ENCODE measurements at places on chromosomes 1 and 21.

GRCh38 chr1:4017636-4018365, 117.7 kb upstream of the C1orf174 start:
- DNase-seq, result no peak

GRCh38 chr1:205923651-205924459, 19.4 kb downstream of the SLC26A9 start:
- no peak for DNase-seq

DNA sequence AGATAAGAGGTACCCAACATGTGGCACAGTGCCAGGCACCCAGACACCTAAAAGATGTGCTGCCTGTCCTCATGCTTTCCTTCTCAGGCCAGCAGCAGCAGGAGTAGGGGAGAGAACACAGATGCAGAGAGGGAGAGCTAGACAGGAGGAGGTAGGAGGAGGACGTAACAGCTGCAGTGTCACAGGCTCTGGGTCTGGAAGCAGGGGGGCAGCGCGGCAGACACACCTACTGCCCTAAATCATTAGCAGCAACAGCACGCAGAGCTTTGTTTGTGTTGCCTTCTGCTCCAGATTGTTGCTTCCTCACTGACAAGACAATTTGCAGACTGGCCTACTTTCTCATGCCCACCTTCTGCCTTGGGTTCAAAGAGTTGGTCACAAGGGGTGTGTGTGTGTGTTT, 196.7 kb upstream of the DAB1 start:
- DNase-seq, result no peak

DNA sequence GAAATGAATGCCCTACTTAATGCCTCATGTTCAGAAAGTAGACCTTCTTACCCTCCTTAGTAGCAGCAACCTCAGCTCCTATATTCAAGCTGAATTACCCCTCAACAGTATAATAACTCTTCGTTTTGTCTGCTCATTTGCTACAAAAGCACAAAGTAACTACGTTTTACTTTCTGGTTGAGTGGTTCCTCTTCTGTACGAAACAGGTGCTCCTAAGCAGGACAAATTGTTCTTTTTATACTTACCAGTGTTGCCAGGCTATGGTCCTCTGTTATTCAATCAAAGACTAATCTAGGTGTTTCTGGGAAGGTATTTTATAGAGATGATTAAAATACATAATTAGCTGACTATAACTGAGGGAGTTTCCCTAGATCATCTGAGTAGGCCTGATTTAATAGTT, 484.2 kb upstream of the ADAMTS5 start:
- DNase-seq, result no peak

DNA sequence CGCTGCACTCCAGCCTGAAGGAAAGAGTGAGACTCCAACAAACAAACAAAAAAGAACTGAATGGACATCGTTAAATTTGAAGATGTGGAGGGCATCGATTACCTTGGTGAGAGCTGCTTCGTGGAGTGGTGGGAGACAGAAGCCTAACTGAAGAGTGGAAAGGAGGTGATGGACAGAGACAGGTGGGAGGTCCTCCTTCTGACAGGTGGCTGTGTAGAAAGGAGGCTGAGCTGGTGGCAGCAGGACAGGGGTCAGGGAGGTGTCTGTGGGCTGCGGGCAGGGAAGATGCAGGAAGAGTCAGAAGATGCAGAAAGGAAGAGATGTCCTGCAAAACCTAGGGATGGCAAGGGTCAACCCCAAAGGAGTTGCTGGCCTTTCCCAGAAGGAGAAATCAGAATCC, 30.5 kb downstream of the C1orf216 start:
- DNase-seq, result no peak

GRCh38 chr1:181658581-181658980, 175.3 kb downstream of the CACNA1E start:
- no peak for DNase-seq

DNA sequence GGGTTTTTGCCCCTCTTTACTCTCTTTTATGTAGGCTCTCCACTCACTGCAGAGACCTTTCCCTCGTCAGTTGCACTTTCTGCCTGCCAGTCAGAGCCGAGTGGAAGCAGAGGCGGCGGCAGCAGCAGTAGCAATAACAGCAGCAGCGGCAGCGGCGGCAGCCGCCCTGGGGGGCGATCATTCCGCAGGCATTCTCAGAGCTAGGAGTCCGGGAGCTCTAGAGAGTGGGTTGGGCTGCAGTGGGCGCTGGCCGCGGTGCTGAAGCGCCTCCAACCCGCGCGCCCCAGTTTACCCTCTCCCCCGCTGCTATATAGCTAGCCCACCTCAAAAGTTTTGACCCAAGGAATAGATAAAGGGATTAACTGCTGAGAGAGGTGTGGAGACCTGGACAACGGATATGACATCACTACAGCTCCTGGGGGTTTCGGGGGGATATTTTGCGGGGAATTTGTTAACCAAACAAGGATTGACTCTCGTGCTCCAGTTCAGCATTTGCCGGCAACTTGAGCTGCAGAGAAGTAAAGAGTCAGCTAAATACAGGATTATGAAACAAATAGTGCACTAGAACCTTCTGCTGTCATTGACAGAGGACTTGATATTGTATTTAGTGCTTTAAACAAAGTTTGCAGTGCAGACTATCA, at the start of gene OLFM3:
Gene OLFM3 (minus strand): TSS at position 102 of the 641 bp plus-strand sequence.
- no peak for DNase-seq

DNA sequence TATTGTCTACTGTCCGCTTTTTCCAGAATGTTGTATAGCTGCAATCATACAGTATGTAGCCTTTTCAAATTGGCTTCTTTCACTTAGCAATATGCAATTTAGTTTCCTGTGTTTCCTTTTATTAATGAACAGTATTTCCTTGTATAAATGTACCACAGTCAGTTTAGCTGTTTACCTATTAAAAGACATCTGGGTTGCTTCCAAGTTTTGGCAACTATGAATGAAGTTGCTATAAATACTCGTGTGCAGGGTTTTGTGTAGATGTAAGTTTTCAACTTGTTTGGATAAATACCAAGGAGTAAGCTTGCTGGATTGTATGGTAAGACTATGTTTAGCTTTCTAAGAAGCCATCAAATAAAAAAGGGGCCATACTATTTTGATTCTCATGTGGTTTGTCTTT, 24.4 kb upstream of the KCNJ6 start:
- no peak for DNase-seq

DNA sequence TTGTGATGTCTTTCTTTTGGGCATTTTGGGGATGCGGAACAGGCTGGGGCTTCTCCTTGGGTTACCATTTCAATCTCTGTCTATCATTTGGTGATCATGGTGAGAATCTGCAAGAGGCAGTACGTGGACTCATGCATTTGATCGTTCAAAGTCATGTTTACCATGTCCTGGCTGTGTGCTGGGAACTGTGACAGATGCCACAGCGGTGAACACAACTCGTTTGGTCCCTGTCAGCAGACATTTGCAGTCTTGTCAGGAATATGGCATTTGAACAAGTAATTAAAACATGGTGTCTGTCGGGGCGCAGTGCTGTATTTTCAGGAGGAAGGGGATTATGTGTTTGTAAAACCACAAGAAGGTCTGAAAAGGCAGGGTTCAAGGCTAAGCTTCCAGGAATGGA, 103.3 kb upstream of the IGSF21 start:
- DNase-seq, result no peak

GRCh38 chr1:198765416-198765815, 126.6 kb downstream of the PTPRC start:
- DNase-seq, result no peak

DNA sequence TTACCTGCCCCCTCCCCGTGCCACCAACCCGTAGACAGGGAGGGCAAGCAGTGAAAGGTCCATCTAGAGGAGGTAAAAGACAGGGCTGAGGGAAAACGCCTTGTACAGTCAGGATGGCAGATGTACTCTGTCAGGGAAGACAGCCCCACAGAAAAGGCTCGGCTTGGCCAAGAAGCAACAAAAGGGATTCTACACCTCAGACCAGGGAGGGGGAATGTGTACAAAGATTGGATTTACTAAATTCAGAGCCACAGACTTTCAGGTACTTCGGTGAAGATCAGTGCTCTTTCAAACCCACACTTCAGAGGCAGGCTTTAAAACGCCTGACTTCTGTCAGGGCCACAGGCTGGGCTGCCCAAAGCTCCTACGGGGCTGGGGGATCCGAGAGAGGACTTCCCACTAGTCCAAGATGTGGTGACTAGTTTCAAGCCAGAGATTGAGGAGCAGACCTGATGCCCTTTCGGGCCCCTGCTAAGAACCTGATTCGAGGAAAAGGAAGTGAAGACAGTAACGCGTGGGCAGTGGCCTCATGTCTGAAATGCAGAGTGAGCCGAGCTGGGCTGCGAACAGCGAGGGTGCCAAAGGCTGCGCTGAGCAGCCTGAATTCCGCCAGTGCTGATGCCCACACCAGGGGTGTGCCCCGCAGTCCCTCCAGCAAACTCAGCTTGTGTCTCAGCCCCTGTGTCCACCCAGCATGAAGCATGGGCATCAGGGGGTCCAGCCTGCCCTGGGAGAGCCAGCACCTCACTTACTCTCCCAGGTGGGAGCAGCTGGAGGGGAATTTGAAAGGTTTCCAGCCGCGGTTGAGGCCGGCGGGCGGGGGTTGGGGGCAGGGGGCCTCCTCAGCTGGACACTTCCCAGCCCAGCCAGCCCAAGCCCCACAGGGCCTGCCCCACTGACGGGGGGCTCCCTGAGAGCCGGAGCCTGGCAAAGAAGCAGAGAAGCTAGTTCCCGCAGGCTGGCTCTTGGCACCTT, 36.2 kb downstream of the KIAA1614 start:
- DNase-seq, result no peak

GRCh38 chr1:57188168-57188567, 222.4 kb upstream of the C8B start:
- DNase-seq, result no peak

DNA sequence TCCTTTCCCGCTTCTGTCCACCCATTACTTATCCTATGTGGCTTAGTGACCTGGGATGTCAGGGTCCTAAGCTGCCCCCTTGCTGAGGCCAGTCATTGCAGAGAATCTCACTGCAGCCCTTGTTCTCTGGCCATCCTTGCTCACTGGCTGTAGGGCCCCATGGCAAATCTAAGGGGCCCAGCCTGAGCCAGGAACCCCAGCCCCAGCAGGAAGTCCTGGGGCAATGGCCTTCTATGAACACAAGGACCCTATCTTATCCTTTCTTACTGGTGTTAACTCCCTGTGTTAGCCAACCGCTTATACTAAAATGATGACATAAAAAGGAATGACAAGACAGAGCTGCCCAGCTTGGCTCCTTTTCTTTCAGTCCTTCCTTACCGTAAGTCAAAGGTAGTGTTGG, 29.9 kb downstream of the DHCR24 start:
- DNase-seq, result no peak

GRCh38 chr1:77594366-77595112, 87.9 kb downstream of the ZZZ3 start:
- DNase-seq, result no peak

DNA sequence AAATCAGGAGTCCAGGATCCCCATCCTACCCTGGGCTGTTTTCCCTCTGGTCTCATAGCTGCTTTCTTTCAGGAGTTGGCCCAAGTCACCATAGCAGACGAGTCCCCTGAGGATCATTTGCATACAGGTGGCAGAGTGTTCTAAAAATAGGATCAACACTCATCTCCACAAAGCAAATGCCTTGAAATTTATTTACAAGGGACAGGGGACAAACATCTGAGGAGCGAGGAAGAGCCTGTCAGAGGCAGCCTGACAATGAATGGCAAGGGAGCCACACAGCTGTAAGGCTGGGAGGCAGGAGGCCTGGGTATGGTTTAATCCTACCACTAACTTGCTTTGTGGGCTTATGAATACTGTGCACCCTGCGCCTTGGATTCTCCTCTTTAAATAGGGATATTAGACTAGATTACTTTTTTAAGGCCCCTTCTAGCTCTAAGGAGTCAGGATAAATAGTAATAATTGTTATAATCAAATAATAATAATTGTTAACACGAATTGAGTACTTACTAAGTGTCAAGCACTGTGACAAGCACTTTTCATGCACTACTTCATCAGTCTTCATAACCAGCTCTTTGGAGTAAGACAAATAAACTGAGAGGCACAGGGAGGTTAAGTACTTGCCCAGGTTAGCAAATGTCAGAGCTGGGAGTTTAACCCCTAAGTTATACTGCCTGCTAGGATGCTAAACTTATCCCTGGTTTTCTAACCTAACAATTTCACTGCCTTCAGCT, 34.5 kb downstream of the RAB3B start:
- DNase-seq, result no peak

DNA sequence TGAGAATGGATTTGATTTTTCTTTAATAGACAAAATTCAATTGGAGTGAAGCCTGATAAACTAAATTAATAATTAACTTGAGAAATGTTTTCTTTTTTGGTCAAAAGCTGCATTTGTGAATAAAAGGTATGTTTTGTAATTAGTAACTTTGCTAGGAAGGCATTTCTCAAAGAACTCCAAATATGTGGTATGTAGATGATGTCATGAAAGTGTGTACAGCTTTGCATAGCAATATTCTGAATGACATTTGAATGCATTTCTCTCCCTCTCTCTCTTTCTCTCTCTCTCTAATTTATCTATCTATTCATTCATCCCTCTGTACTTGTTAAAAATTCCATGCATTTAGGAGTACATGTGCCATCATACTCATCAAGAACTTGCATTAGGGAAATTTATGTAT, 109.1 kb upstream of the ADAMTS5 start:
- no peak for DNase-seq

GRCh38 chr1:177427811-177428210, 257.1 kb downstream of the BRINP2 start:
- no peak for DNase-seq

GRCh38 chr1:153474347-153474746, 13.9 kb upstream of the S100A7 start:
- no peak for DNase-seq
